Stimulated activated naive CD4-positive, alpha-beta T cell (primary cell): ENCODE measurements at places on chromosomes 5 and 9.
A peak's percentile ranks its signal among the peaks of the same experiment; 100 is the strongest.

- DNase-seq, result no peak
These were observed 185.5 kb upstream of the ANKH start for GRCh38 chr5:15056988-15057592.

- DNase-seq, result no peak
These were observed 92.2 kb upstream of the MAMDC2 start for GRCh38 chr9:69951411-69951810.

GRCh38 chr9:72913382-72914009 lies 39.4 kb downstream of the ALDH1A1 start:
- no peak for DNase-seq

DNA sequence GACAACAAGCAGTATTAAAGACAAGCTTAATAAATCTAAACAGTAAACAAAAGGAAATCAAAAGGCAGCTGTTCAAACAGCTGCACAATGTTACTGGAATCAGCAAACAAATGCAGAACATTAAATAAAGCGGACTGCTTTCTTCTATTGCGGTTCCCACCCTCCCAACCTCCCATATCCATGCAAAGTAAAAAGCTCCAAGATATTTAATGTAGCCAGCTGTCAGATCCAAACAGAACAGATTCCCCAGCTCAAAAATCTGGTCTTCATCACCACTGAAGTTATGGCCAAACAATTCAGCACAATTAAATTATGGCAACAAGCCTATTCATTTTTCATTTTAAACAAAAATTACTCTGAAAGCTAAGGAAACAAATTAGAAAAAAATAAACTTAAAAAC lies 75.9 kb downstream of the SLC38A9 start:
- DNase-seq, result no peak

- DNase-seq, result no peak
These were observed 284.6 kb downstream of the ARRDC3 start for GRCh38 chr5:91098541-91098940.

GRCh38 chr5:132456987-132457361 lies 33.6 kb downstream of the IRF1 start:
- no peak for DNase-seq

- peak; percentile 7 for DNase-seq
These were observed 27.8 kb upstream of the GRPEL2 start for GRCh38 chr5:149317281-149318048.

GRCh38 chr5:32455311-32455710 lies 10.8 kb upstream of the ZFR start:
- no peak for DNase-seq

GRCh38 chr5:85205430-85205829 lies 820.8 kb upstream of the EDIL3 start:
- DNase-seq, result no peak

GRCh38 chr9:124279531-124280175 lies 21.9 kb downstream of the NEK6 start:
- DNase-seq, result no peak

DNA sequence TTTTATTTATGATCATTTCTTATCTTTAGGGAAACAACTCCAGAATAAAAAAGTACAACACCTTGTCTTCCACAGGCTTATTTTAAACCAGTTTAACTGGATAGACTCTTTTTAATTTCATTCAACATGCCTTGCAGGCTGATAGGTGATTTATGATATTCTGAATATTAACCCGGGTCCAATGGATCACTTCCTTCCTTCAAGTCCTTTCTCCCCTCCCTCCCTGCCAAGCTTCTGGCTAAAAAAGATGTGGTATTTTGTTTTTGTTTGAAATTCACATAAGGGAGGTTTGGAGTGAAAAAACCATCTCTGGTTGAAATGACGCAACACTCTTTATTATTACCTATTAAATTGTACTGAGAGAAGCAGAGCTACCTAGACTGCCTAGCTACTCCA lies 265.3 kb downstream of the MLLT3 start:
- no peak for DNase-seq

- DNase-seq, result no peak
These were observed 14.9 kb downstream of the GAPT start for GRCh38 chr5:58505971-58506640.

- no peak for DNase-seq
These were observed 536.8 kb downstream of the BNC2 start for GRCh38 chr9:16333691-16334090.

DNA sequence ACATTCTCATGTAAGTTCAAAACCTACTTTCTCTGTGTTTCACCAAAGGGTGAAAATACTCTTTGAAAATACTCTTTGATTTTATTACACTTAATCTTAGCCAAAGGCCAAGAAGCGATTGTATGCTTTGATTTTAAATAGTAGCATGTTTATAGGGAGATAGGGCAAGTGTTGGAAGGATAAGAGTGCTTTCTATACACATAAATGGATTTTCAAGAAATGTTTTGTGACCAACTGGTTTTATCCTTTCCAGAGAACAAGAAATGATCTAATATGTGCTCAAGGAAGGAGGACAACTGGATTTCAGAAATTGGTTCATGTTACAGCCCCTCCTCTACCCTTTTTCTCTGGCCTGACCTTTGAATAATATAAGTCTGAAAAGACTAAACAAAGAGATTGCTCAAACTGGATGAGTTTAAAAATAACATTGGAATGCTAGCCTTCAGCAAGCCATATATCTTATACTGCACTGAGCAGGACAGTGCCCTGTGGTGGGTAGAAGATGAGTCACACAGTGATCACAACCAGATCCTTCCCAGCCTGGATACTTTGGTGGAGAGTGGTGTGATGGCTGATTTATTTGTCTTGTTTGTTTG lies 13.1 kb downstream of the PALM2AKAP2 start:
- DNase-seq, result no peak

GRCh38 chr5:137374110-137374714 lies 124.9 kb downstream of the SPOCK1 start:
- DNase-seq, result no peak

DNA sequence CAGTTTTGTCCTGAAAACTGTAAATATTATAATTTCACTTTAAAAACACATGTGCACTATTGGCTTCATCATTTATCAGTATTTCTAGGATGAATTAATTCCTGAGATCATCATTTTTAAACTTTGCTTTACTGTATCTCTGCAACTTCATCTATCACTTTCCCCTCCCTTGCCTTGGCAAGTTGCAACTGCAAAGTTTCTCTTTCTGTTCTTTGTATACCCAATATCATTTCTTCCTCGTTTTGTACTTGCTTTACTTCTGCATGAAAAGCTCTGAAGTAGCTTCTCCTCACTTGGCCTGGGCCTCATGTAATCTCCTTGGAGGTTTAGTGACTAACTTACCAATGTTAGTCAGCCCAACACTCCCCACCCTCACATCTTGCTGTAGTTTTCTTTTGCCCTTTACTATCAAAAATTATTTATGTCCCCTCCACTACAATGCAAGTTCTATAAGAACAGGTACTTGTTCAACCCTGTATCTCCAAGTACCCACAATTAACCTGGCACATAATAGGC lies 12.8 kb downstream of the C5orf63 start:
- no peak for DNase-seq

GRCh38 chr9:1053282-1053621 lies 3.1 kb downstream of the DMRT2 start:
- DNase-seq, result no peak

- DNase-seq, result no peak
These were observed 62.0 kb downstream of the TMC1 start for GRCh38 chr9:72583370-72583769.

GRCh38 chr5:178265746-178266145 lies 33.1 kb upstream of the PHYKPL start:
- DNase-seq, result no peak

GRCh38 chr5:80482578-80482977 lies 5.3 kb upstream of the FAM151B start:
- no peak for DNase-seq

GRCh38 chr5:67047160-67047559 lies 149.4 kb downstream of the CD180 start:
- DNase-seq, result no peak

DNA sequence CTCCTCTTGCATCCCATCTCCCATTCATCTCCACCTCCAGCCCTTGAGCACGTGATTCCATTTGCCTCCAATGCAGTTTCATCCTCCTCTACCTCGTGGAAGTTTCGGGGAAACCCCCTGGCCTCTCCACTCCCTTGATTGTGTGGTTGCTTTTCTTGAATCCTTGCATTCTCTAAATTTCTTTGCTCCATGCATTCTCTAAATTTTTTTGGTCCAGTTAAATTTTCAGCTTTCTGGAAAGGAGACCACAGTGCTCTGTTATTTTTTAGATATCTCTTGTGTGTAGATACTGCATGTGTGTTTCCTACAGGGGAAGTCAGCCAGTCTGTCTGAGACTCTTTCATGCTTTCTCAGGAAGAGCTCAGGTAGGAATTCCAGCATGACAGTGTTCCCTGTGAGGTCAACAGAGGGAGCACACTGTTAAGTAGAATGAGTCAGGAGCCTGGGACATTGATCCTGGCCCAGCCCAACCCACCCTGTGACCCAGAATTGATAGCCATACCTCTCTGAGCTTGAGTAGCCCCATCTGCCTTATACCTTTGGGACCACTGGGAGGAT lies 52.8 kb downstream of the AMBP start:
- DNase-seq, result no peak

- no peak for DNase-seq
These were observed 325.1 kb upstream of the PRR16 start for GRCh38 chr5:120139039-120139438.

DNA sequence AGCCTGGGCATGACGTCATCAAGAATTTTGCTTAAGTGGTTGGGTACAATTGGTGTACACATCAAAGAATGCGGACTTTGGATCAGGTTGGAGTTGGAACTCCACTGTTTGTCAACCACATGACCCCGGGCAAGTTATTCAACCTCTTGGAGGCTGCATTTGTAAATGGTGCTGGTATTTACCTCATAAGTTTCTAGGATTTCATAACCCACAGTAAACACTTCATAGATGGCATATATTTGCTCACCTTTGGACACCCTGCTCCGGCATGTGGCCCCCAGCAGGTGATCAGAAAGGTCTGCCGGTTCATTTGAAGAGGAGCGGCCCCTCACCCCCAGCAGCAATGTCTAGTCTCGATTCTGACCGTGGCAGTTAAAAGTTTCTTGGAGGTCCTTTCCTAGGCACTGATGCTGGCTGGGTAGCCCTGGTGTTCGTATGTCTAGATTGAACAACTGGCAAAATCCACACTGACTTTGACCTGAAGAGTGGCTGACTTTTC lies 60.6 kb downstream of the IL6ST start:
- no peak for DNase-seq

GRCh38 chr5:166938071-166938470 lies 1353.4 kb upstream of the WWC1 start:
- no peak for DNase-seq

- no peak for DNase-seq
These were observed 204.1 kb downstream of the CDH12 start for GRCh38 chr5:22649074-22649473.

DNA sequence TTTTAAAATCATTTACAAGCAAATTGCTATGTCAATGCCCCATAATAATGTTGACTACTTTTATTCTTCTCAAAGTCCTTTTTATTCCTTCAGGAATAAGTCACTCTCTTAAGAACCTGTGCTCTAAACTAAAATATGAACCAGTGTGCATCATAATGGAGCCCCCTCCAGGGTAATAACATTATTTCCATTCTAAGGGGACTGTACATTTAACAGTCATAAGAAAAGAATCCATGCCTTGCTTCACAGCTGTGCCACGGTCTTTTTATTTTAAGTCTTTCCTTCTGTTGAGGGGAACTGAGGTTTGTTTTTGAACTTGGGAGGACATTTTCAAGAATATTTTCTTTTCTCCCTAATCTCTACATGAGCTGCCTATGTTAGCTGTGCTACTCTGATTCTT lies 297.6 kb downstream of the MAN2A1 start:
- no peak for DNase-seq

DNA sequence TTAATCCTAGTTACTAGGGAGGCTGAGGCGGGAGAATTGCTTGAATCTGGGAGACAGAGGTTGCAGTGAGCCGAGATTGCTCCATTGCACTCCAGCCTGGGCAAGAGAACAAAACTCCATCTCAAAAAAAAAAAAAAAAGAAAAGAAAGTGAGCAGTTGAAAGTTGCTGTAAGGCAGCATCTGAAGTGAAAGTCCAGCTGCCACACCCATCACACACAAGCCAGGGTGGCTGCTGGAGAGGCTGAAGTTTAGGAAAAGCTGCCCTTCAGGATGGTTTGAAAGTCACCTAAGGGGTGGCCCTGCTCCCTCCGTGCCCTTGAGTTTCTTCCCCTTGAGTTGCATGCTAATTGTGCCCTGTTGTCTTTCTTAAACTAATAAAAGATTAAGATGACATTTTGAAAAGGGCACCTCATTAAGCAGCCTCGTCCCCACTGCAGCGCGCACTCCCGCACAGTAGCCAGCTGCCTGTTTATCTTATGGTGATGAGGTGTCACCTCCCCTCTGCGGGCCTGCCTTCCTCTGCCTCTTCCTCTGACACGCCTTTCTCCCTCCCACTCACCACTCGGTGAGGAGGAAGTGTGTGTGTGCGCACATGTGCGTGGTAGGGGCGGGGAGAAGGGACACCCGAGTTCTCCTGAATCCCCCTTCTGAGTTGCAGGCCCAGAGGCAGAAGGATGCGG lies 104.2 kb upstream of the PANK3 start:
- DNase-seq, result peak; percentile 42

DNA sequence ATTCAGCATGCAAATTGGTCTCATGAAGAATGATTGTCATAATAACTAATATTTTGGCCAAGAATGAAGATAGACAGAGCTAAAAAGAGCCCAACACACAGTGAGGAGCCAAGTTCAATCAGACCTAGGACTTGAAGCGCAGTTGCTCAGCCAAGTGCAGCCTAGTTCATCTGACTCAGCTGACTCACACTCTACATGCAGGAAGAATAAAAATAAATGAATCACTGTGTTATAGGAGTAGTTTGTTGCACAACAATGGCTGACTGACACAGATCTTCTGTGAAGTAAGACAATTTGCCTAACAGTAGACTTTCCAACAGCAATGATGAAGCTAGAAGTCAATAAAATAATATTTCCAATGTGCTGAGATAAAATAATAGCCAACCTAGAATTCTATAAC lies 261.5 kb downstream of the CEMIP2 start:
- DNase-seq, result no peak

- no peak for DNase-seq
These were observed 56.1 kb upstream of the PHYKPL start for GRCh38 chr5:178288401-178289368.

- DNase-seq, result no peak
These were observed 3.9 kb upstream of the MGAT1 start for GRCh38 chr5:180806351-180807011.

DNA sequence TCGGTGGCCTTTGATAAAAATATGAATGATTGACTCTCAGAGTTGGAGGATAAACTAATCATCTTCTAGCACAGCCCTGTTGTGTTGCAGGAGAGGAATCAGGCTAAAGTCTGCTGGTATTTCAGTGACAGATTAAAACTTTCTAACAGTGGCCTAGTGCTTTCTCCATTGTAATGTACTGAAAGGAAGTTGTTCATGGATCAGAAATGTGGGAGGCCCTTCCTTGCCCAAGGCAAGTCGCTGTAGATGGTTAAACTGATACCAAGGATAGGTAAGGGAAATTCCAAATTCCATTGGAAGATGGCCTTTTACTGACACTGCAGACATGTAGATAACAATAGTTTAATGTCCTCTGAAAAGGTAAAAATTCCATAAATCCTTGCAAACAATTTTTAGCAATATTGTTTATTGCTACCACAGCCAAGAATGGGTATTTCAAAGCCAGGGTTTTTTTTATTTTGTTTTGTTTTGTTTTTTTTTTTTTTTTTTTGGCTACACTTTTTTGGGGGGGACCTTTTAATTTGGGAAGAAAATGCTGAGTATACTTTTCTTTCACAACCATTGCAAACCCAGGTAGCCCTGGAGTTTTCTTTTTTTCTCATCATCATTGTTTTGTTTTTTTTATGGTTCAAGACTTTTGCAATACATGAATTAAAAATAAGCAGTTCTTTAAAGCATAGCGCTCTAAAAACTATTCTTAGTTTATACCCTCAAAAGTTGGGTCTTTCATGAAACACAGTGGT lies 35.5 kb downstream of the WDR36 start:
- no peak for DNase-seq
